ENCODE measurements at places on chromosomes 2 and 18.

DNA sequence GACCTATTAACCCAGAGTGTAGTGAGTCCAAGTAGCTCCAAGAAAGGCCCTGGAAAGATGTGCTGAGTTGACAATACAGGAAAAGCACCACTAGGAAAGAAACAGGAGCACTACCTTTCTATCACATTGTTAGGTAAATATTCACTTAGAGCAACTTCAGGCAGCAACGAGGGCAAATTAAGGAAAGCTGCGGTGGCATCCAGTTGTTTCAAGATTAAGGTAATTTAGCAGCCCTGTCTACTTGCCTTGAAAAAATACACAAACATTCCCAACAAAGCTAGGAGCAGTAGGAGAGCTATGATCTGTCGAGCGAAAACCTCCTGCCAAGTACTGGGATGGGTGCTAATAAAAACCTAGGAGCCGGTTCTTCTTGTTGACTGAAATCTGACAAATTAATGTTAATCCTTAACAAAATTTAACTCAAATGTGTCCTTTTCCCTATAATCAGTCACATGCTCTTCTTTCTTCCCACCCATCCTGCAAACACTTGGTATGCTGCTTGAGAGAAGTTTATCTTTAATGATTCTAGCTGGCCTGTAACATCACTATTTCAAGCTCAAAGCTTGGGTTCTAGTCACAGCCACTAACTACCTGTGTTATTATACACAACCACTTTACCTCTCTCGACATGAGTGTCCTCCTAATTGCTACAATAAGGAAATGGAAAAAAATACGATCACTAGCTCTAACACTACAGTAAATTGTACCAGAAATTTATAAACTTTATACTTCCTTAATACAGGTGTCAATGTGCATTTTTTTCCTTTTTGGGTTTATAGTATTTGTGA is 2.0 kb downstream of the ACAA2 start:
- no peak for DNase-seq
- H3K36me3 ChIP-seq, result no peaks in the 10 kb centered on the region
- H3K4me1 ChIP-seq, result peaks cover 14% of the 10 kb centered on the region
- H3K27ac ChIP-seq, result no peak overlapping the region
- no peak overlapping the region for H3K4me3 ChIP-seq
- H3K27me3 ChIP-seq, result no peaks in the 10 kb centered on the region

DNA sequence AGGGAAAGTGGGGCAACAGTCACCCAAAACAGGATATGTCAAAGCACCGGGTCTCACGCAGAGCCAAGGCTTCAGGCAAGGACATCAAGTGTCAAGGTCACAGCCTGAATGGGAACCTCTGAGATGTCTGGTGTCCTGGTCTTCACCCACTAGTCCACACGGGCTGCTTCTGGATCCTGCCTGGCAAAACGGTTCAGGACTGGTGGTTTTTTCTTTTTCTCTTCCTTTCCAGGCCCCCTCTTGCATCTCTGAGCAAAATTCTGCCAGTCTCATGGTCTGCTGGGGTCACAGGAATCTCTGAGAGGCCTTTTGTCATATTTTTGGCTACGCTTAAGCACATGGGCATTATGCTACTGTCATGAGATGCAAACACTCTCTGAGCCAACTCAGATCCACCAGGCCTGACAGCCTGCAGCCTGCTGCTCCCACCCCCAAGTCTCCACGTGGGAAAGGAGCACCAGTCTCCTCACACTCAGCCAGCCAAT is 518.2 kb upstream of the ZEB2 start:
- no peak overlapping the region for H3K27ac ChIP-seq
- H3K36me3 ChIP-seq, result no peaks in the 10 kb centered on the region
- no peaks in the 10 kb centered on the region for H3K27me3 ChIP-seq
- no peak overlapping the region for H3K4me3 ChIP-seq
- no peaks in the 10 kb centered on the region for H3K4me1 ChIP-seq

DNA sequence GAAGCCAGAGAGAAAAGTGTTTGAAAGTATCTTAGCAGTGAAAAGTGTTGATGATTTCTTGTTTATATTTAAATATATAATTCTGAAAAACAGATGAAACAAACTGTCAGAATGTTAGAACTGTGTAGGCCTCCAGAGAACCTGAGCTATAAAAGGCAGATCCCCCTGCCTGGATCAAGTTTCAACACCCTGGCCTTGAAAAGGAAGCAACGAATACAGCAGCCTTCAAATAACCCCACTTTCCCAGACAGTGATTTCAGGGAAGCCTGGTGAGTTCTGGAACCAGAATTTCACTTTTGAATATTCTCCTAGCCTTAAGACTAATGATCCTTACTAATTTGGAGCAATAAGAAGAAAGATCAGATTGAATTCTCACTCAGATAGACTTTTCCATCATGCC is 13.3 kb upstream of the TRIM43 start:
- no peaks in the 10 kb centered on the region for H3K36me3 ChIP-seq
- no peak for DNase-seq
- H3K4me3 ChIP-seq, result no peak overlapping the region

- no peak for DNase-seq
- H3K27me3 ChIP-seq, result no peaks in the 10 kb centered on the region
- H3K4me1 ChIP-seq, result no peaks in the 10 kb centered on the region
- H3K4me3 ChIP-seq, result no peak overlapping the region
- H3K36me3 ChIP-seq, result no peaks in the 10 kb centered on the region
- H3K27ac ChIP-seq, result no peak overlapping the region
These were observed 409.9 kb downstream of the CPS1 start for GRCh38 chr2:210966330-210966729.

DNA sequence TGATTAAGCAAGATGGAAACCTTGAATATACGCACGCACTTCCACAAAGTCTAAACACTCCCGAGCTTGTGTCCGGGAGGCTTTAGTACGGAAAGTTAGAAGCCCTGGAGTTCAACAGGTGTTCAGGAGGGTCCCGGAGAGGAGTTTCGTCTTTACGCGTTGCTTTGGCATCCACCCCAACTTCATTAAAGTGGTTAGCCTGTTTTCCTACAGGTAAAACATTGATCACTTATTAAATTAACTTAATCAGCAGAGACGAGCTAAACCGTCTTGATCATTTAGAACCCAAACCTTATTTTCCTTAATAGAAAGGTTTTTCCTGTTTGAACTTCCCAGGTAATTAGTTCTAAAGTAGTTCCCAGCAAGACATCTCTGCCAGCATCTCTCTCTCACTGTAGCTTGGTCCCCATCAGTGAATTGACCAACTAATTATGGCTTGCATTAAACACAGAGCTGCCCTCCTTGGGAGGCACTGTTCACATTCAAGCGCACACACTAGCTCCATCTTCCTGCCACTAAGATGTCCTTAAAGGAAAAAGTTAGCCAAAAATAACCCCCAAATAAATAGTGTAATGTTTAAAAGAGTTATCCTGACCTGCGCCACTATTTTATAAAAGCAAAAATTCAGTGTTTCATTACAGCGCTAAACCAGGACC is 1.4 kb downstream of the NPAS2 start:
- no peaks in the 10 kb centered on the region for H3K27me3 ChIP-seq
- H3K4me1 ChIP-seq, result peaks cover 22% of the 10 kb centered on the region
- no peak for DNase-seq
- H3K4me3 ChIP-seq, result peak overlapping the region; percentile 59
- no peaks in the 10 kb centered on the region for H3K36me3 ChIP-seq
- H3K27ac ChIP-seq, result no peak overlapping the region

Measured in astrocyte (in vitro differentiated cells and primary cell).